GDM1 (cell line): ENCODE measurements at places on chromosomes 1 and 21.

- no peak for DNase-seq
Measured at GRCh38 chr1:174165471-174166137, 6.3 kb downstream of the RABGAP1L start.

GRCh38 chr21:15221799-15222386, 157.1 kb upstream of the NRIP1 start:
- peak; percentile 45 for DNase-seq

DNA sequence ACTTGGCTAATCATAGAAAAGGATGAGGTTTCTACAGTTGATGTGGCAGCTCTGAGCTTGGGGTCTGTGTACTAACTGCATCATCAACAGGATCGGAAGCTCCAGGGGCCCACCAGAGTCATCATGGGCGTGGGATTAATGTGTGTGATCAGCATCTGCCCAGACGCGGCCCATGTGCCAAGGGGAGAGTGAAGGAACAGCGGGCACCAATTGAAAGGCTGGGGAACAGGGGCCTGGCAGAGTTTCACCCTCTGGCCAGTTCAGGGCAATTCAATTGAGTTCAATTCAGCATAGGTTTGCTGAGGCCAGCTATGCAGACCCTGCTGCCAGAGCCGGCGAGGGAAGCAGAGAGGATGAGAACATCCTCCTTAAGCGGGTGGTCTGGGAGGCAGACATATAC, 260.0 kb upstream of the AJAP1 start:
- no peak for DNase-seq

DNA sequence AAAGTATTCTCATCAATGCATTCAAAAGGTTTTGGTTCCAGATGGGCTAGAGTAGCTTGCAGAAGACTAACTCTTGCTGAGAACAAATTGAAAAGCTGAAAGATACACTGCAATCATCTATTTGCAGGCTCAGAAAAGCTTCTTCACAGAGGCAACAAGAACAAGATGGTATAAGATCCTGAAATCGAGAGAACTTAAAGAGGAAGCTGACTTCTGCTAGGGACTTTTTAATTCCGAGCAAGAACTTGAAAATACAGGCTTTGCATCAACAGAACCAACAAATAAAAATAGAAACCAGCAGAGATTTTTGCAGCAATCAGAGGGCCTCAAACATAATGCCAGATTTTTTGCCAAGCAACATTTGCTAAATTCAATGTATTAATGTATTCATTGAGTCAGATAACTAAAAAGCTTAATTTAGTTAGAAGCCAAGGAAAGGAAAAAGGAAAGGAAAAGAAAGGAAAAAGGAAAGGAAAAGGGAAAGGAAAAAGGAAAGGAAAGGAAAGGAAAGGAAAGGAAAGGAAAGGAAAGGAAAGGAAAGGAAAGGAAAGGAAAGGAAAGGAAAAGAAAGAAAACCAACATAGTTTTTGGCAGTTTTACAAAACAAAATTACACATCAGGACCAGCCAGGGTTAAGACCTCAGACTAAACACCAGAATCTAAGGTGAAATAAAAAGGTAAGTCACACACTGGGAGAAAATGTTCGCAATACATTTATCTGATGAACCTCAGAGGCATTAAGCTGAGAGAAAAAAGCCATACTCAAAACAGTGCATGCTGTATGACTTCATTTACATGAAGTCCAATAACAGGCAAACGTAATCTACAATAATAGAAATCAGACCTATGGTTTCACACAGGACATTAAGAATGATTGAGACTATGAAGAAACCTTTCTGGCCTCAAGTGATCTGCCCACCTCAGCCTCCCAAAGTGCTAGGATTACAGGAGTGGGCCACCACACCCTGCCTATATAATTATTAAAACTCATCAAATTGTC, 42.6 kb downstream of the FAF1 start:
- DNase-seq = no peak

GRCh38 chr1:116036255-116036654, 59.9 kb downstream of the SLC22A15 start:
- DNase-seq = no peak
